ENCODE measurements at places on chromosomes 5 and 9.

- DNase-seq, result no peak
These were observed 104.3 kb downstream of the ENTREP1 start for GRCh38 chr9:69429281-69429680.

GRCh38 chr9:93132946-93133680, 938 bp downstream of the NINJ1 start:
- DNase-seq, result peak; percentile 69

- DNase-seq, result no peak
These were observed 127.3 kb upstream of the PIK3R1 start for GRCh38 chr5:68088302-68088701.

GRCh38 chr9:131397100-131397790, 3.4 kb downstream of the PRRC2B start:
- peak; percentile 24 for DNase-seq

GRCh38 chr5:4128994-4129393, 533.4 kb downstream of the IRX1 start:
- no peak for DNase-seq

DNA sequence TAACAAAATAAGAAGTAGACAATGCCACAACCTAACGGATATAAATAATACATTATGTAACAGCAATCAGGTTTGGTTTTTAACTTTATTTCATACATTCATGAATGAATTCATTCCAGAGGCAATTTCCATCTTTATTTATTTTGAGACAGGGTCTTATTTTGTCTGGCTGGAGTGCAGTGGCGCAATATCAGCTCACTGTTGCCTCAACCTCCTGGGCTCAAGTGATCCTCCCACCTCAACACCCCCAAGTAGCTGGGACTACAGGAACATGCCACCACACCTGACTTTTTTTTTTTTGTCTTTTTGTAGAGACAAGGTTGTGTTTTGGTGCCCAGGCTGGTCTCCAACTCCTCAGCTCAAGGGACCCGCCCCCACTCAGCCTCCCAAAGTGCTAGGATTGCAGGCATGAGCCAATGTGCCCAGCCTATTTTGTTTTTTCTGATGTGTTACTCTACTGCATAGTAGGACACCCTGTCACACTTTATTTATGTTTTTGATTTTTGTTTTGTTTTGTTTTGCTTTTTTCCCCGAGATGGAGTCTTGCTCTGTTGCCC, 26.3 kb upstream of the C5orf24 start:
- DNase-seq, result no peak

DNA sequence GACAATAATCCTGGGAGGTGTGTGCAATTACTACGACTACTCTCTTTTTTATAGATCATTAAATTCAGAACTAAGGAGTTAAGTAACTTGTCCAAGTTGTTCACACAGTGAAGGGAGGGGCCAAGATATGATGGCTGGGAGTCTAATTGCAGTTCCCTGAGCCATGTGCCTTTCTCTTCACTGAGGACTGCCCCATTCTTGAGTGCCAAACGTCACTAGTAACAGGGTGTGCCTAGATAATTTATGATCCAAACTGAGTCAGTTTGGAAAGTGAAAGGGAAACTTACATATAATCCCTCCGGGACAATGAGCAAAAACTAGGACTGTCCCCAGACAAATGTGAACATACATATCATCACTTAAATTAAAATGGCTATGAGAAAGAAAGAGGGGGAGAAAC, 20.2 kb downstream of the IL7R start:
- peak; percentile 95 for DNase-seq

DNA sequence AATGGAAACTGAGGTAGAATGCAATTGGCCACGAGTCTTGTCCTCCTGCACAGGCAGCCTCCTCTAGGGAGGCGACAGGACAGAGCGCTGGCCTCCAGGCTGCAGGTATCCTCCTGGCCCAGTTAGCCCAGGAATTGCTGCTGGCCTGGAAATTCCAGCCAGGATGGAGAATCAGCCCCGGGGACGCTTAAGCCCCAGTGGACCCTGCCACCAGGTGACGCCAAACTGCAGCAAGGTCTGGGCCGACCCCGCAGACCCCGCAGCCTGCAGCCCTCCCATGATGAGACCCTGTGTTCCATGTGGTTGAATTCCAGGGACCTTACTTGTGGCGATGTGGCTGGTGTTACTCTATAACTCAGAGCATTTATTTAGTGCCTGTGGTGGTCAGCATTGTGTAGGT, 7.3 kb downstream of the CACFD1 start:
- no peak for DNase-seq

DNA sequence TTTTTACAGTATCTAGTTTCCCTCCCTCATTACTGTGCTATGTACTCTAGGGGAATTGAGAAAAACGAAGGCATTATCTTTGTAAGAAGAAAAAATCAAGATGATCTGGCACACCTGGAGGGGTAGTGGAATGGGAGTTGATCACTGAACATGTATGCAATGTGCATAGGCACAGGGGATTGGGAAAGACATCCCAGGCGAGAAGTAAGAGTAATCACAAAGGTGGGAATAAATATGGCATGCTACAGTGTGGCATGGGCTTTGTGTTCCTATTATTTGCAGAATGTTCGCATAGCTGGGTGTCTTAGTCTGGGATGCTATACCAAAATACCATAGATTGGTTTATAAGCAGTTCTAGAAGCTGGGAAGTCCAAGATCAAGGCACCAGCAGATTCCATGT, 130.6 kb downstream of the SMARCA2 start:
- DNase-seq, result no peak

- no peak for DNase-seq
These were observed 215.2 kb downstream of the SMARCA2 start for GRCh38 chr9:2230362-2230761.

GRCh38 chr9:112403614-112404201, 23.8 kb downstream of the HSDL2 start:
- DNase-seq, result no peak

GRCh38 chr5:134001938-134002731, 2.6 kb downstream of the VDAC1 start:
- DNase-seq, result no peak

DNA sequence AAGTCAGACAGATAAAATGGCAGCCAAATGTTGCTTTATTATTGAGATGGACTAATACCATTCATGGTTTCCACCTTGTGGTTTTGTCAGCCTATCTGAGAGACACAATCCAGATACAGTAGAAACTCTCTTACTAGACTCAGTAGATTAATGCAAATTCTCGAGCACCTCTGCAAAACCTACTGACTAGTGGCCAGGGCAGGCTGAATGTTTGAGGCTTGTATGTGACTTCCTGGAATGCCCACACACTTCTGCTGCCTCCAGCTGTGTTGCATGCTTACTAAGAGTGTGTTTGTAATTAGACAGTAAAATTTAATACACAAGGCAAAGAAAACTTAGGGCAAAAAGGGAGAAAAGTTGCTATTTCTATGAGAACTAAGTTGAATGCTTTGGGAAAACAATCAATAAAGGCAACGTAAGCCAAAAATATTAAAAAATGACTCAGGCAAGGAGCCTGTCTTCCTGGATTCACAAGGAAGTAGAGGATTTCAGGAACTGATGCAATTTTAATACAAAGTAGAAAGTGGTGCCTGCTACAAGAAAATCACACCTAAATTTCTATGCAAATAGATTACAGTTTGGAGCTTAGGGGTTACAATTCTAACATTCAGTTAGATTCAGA, 30.2 kb upstream of the CCNG1 start:
- peak; percentile 27 for DNase-seq
